SHP77 (cell line): ENCODE measurements at places on chromosomes 3 and 15.
A peak's percentile ranks its signal among the peaks of the same experiment; 100 is the strongest.

GRCh38 chr3:175222356-175222755 lies 363.2 kb downstream of the NAALADL2 start:
- DNase-seq, result no peak

DNA sequence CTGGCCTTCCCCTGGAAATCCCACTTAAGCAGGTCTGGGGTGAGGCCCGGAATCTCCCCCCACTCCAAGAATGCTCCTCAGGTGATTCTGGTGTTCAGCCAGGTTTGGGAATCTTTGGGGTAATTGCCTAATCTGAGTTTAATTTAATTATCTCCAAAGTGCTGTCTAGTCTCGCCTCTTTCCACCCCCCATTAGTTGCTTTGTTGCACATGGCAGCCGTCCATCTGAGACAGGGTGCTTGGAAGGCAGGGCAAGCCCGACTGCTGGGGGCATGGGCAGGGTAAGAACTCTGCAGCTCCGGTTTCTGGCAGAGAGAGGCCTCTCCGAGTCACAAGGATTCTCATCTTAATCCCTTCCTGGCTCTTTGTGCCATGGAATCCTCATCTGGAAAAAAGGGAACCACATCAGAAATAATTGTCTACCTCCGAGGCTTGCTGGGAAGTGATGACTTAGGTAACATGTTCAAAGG lies 15.0 kb downstream of the IL17RD start:
- DNase-seq, result no peak

- DNase-seq, result no peak
Measured at GRCh38 chr3:8529738-8530525, 28.3 kb downstream of the LMCD1 start.

DNA sequence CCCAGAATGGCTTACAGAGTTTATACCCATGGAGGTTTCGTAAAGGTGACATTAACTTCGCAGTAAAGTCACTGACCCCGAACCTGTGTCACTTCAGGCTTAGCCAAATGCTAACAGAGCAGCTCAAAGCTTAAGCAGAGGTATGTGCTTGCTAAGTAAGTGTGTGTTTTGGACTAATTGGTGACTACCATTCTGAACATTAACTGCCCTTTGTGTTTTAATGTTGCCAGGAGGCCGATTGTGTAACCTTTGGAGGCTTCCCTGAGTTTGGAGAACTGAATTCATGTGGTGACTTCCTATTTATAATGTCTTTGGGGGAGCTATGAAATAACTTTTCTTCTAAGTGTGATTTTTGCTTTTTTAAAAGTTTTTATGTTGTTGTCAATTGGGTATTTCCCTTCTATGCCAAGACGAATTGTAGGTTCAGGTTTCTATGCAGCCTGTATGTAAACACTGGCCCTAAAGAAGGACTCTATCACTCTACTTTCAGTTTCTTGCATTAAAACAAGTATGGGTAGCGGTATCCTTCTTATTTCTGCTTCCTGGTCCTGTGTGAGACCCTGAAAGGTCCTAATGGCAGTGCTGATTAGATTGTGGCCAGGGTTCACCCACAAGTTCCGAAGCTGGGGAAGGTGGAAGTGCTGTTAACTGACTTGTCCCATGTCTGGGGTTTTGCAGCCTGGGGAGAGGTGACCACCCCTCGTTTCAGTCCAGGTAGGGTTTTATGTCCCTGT lies 86.3 kb downstream of the IGF1R start:
- DNase-seq, result no peak

DNA sequence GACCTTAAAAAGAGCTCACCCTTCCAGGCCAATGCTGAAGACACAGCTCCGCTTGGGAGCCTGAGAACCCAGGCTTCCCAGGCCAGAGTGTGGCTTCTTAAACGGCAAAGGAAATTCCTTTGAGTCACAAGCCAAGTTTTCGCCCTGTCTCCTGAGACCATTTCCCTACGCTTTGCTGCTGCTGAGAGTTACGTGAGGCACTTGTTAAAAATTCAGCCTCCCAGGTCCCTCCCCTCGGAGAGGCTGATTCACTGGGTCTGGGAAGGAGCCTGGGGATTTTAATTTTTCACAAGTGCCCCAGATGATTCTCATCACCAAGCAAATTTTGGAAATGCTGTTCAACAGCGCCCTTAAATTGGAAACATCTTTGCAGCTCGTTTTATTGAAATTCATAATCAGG lies 25.5 kb downstream of the RLBP1 start:
- DNase-seq, result no peak

GRCh38 chr3:106881186-106881585 lies 496.1 kb upstream of the CCDC54 start:
- no peak for DNase-seq

GRCh38 chr3:32994045-32994444 lies 42.6 kb downstream of the CCR4 start:
- no peak for DNase-seq

GRCh38 chr3:50242381-50242770 lies 6.4 kb downstream of the GNAI2 start:
- no peak for DNase-seq

DNA sequence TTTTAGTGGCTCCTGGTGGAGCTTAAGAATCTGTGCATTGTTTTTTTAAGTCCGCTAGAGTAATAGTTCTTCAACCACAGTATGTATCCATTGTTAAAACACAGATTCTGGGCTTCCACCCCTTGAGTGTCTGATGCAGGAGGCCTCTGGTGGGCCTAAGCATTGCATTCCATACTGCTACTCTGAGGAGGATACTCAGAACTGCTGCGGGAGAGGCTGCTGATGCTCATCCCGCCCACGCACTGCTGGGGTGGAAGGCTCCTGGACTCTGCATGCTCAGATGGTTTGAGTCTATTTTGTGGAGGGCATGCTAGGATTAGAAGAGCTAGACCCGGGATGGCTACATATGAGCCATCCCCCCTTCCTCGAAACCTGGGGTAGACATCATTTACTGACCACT lies 74.4 kb downstream of the THSD4 start:
- DNase-seq, result no peak

DNA sequence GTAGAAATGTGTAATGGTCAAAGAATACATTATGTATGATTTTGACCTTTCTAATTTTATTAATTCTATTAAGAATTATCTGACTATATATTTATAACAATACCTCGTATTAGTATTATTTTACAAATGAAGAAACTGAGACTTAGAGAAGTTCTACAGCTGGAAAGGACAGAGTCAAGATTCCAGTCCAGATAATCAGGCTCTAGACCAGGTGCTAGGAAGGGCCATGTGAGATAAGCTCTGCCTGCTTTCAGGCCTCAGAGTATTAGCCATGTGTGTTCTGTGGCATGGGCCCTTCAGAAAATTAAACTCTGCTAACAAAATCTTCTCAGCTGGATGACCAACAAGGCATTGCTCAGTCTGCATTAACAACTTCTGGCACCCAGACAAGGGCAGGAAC lies 87.5 kb downstream of the CD200R1L start:
- no peak for DNase-seq

DNA sequence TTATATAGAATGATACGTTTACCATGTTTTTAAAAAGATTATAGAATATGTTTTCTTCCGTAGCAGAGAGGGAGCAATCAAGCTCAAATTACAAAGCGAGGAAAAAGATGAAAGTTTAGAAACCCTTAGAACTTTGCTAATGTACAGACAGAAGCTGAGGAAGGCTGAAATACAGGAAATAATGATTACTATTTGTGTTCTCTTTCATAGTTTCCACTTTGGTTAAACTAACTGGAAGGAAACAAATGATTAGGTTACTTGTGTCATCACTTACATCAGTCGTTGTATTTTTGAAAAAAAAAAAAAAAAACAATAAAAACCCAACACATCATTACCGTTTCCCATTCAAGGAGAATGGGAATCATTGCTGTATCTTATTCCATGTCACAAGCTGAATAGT lies 337.8 kb upstream of the CBLB start:
- no peak for DNase-seq

DNA sequence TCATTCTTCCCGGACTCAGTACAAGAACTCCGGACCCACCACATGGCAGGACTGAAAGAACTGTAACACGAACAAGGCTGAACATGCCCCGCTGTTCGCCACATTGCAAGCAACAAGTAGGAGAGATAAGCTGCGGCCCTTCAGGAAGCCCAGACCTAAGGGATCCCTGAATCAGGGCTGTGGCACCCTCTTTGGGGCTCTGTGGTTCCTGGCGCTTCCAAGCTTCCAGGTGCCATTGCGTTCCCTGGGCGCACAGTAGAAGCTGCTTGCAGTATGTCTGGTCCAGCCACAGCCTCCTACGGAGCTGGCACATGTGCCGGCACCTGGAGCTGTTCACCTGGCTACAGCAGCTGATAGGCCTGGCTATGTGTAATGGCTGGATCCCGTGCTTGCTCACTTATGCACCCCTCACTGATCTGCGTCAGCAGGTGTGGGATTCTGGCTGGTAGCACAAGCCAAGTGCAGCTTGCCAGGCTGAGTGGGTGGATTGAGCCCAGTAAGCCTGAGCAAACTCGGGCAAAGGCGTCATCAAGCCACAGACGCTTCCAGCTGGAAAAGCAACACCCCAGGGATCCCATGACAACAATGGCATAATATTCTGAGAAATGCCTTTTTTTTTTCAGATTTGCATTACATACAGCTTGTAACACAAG lies 748.6 kb upstream of the GBE1 start:
- peak; percentile 98 for DNase-seq

DNA sequence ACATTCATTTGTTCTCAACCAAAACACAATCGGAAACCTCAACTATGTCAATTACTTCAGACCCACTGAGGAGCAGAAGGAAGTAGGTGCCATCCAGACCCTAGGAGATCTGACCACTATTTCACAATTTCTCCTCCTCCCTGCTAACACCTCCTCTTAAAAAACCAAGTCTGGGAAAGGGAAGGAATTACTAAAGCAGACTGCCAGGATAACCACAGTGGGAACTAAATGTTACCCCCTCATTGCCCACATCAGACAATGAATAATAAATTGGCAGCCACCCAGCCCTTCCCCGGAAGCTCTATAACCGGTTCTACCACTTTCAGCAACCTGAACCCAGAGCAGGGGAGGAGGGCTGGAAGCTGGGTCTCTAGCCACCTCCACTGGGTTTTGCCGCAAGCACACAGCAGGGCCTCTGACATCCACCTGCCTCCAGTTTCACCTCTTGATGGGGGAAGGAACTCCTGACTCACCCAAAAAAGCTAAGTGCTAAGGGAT lies 17.6 kb downstream of the C15orf62 start:
- DNase-seq, result peak; percentile 31

- no peak for DNase-seq
Measured at GRCh38 chr3:15522016-15522415, 510 bp upstream of the COLQ start.

DNA sequence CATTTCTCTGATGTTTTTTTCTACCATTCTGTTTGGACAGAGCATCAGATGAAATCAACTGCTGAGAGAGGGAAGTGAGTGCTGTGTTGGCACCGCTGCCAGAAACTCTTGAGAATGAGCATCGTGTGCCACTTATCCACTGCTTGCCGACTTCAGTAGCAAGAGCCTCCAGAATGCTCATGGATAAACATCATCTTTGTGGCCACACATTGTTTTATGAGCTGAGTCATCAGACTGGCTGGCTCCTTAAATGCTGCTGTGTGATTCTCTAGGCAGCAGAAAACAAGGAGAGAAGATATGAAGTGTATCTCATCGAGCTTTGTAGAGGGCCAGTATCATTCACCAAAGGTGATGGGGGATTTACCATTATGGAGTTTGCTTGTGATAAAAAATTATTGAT lies 3.4 kb upstream of the DOCK3 start:
- DNase-seq, result peak; percentile 41

GRCh38 chr15:26065723-26066122 lies 202.6 kb upstream of the ATP10A start:
- DNase-seq, result no peak

DNA sequence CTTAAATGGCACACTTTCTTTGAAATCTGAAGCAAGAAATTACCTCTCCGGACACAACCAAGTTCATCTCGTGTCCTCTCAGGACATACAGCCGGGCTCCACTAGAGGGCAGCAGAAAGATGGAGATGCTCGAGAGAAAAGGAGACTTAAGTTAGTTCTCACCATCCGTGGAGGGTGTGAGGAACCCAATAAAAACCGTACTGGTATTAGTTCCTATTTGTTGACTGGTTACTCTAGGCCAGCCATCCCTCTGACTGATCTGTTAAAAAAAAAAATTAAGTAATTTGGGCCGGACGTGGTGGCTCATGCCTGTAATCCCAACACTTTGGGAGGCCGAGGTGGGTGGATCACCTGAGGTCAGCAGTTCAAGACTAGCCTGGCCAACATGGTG lies 7.9 kb upstream of the CYP11A1 start:
- DNase-seq, result peak; percentile 63

DNA sequence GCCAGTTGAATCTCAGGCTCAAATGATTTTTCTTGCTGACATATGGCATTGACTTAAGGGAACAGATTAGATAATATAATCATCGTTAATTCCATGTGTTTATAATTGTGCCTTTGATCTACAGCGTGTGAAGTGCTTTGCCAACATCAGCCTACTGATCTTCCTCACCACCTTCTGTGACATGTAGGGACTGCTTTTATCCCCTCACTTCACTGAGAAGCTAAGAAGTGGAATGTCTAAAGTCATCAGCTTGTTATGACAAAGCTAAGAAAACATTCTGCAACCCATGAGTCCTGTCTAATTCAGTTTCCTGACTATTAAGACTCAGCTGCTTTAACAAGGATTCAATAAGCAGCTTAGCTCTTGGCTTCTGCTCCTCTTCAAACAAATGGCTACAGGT lies 106.0 kb downstream of the MYH15 start:
- no peak for DNase-seq
